H1 (cell line): ENCODE measurements at places on chromosomes 12 and 14. TPM values are rescaled to one million over a fixed set of nuclear protein-coding genes. Genes with fewer than 3 reads are reported as not detected.
A peak's percentile ranks its signal among the peaks of the same experiment; 100 is the strongest.

DNA sequence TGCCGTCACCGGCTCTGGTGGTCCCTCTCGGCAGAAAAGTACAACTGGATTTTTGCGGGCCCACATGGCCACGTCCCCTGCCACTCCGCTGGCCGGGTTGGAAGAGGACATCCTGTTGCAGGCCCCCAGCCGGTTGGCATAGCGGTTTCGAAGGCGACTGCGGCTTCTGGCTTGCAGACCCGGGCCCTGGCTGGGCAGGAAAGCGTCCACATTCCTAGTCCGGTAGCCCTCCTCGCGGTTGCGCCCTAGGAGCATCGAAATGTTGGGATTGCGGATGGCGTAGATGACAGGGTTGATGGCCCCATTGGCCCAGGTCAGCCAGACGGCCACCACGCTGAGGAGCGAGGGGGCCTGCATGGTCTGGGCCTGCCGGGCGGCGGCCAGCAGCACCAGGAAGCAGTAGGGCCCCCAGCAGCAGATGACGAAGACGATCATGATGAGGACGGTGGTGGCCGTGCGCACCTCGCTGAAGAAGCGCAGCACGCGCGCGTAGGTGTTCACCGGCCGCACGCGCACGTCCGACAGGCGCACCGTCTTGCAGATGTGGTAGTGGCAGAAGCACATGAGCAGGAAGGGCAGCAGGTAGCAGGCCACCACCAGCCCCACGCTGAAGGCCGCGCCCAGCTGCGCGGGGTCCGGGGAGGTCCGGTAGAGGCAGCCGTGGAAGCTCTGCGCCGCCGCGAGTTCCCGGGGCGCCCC, 1.2 kb downstream of the GPR135 start:
- DNase-seq: peak; percentile 66

DNA sequence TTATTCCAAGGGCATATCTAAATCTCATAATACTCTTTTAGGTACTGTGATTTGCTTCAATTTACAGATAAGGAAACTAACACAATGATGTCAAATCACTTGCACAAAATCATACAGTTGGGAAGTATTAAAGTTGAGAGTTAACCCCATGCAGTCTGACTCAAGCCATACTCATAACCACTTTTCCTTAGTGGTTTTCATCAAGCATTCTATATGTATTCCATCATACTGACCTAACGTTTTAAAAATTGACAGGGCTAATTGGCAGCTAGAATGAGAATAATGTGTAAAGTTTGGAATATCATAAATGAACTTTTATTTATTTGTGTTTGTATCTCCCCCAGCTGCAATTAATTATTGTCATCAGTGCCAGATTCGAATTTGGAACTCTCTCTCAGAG, 20.9 kb downstream of the PUS7L start:
- no peak for DNase-seq

FAM90A1 gene
- 0.13 TPM in 1 of 2 replicates, not detected in the other for total RNA-seq

DNA sequence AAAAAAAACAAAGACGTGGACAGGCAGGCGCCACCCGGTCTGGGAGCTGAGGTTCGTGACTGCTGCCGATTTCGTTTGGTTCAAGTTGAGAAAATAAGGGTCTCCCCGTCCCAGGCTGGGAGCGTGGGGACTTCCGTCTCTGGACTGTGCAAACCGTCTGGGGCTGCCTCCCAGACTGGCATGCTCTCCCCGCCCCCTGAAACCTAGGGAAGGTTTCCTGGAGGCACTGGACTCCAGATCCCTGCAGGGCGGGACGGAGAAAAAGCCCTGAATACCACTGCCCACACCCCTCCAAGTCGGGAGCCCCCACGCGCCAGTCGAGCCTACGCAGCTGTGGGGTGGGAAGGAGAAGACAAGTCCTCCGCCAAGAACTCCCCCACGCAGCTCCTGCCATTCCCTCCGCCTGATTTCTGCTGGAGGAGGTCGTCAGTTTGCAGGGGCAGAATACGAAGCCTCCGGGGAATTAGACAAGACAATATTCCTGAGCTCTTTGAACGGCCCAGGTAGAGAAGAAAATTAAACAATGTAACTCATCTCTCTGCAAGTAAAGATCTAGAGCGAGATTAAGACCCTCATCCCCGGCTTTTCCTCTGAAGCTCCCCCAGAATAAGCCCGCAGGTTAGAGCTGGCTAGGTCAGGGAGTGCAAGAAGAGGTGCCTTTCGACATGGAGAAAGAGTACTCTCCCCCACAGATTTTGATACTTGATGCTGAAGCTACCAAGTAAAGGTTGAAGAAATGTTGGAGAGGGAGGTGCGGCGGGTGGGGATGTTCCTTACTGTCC, 10.4 kb upstream of the HOXC13 start:
- no peak for DNase-seq

DNA sequence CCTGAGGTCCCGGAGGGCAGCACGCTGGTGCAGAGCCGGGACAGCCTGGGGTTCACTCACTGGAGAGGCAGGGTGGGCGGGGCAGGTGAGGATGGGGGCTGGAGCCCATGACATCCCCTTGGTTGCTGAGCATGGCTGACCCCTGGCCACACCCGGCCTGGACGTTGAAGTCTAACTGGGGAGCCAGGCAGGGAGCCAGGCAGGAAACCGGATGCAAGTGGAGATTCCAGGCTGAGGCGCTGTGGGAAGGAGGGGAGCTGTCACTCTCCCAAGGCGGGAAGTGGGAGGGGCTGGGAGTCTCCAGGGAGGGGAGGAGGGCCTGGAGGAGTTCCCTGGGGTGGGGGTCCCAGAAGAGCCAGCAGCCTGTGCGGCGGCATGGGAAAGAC, 7.7 kb upstream of the INF2 start:
- peak; percentile 82 for DNase-seq

CLEC9A gene
- total RNA-seq: not detected in 2 replicates

GRCh38 chr12:67280572-67280971, 11.4 kb downstream of the CAND1 start:
- no peak for DNase-seq

RHOF gene
- 31.0 and 31.9 TPM in 2 replicates for total RNA-seq

LMNTD1 gene
- not detected in 2 replicates for total RNA-seq

LUM gene
- total RNA-seq: not detected in 2 replicates

- DNase-seq: no peak
These were observed 368.7 kb upstream of the PRICKLE1 start for GRCh38 chr12:42958291-42958674.

RDH16 gene
- 0.30 and 0.46 TPM in 2 replicates for total RNA-seq

GLIPR1L1 gene
- total RNA-seq: 1.7 and 2.0 TPM in 2 replicates

DNAI7 gene
- total RNA-seq: 0.28 TPM in 1 of 2 replicates, not detected in the other

DNA sequence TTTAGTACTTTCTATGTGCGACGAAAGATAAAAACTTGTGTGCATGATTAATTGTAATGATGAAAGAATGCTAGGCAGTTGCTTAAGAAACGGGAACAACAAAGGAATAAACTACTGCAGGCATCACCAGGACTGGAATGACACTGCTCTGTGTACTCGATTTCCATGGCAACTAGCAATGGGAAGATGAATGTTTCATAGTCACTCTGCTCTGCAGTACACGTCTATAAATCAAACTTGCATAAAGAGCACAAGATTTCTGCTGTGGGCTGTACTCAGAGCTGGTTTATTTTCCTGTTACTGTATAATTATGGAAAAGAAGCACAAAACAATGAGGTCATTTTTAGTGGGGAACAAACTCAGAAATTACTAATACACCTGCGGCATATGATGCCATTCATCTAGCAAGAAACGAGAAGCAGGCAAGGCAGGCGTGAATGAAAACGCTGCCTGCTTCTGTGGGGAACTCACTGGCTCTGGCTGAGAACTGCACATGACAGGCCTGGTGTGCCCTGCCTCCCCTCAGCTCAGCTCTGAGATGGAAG, 41.8 kb downstream of the EFCAB11 start:
- no peak for DNase-seq

CLEC12A gene
- total RNA-seq: not detected in 2 replicates

STON2 gene
- 50.0 TPM in 2 replicates for total RNA-seq

DNA sequence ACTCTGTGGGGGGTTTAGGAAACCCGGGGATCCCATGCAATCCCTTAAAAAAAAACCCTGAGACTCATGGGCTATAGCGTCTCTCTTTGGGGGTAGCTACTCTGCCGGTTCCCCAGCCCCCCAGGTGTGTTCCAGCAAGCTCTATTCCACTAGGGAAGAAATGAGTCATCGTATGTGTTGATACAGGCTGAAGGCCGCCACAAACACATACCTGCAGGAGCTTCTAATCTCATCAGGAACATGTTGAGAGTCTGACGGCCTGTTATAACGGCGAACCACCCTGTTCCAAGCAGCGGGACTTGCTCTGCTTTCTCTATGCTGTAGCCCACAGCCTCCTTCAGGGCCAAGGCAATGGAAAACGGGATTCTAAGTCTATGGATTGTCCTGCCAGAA, 977 bp upstream of the KRT5 start:
- peak; percentile 45 for DNase-seq

DNA sequence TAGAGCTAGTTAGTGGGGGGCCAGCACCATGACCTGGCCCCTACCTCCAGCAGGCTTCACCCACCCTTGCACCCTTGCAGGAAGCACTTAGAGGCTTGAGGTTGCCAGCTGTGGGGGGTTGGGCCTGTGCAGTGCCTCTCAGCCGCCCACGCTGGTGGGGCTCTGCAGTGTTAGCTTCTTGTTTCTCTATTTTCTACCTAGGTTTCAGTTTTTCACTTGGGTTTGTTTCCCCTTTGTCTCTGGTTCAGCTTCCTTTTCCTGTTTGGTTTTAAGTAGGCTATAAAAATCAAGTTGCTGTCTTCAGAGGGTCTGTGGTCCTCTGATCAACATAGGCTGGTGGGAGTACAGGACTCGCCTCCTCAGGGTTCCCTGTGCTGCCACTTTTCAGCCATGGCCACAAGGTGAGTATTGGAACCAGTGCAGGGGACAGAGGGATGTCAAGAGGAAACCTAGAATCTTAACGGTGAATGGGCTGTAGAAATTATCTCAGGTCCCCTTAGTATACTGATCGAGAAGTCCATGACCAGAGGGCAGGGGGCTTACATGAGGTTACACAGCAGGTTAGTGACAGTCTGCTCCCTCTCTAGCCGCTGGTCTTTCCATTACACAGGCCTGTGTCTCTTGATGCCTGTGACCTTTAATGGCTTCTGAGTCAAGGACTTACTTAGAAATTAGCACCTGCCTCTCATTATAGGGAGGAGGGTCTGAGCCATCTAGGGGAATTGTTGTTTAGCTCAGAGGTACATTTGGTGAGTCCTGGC, at the start of gene EVL:
TSS of gene EVL (plus strand) at position 312 of the 761 bp plus-strand sequence. CDS start at position 391, 79 bp downstream.
- DNase-seq: no peak

C12orf56 gene
- 1.1 TPM in 2 replicates for total RNA-seq

- no peak for DNase-seq
These were observed 25.4 kb upstream of the C14orf180 start for GRCh38 chr14:104554088-104554607.

FOXA1 gene
- 0.17 and 0.20 TPM in 2 replicates for total RNA-seq

DNA sequence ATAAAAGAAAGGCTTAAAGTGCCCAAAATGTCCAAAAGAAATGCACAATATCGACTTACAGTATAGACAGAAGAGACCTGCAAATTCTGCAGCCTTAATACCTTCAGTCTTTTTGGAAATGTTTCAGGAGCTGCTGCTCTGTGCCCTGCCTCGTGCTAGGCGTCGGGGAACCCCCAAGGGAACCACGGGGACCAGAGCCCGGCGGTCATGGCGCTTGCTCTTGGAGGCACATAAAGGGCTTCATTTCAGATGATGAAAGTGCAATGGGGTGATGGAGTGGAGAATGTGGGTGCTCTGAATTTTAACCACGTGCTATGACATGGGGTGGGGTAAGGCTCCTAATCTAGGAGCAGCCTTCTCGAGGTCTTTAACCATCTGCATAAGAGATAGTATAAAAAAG, 14.8 kb upstream of the AACS start:
- no peak for DNase-seq

DNA sequence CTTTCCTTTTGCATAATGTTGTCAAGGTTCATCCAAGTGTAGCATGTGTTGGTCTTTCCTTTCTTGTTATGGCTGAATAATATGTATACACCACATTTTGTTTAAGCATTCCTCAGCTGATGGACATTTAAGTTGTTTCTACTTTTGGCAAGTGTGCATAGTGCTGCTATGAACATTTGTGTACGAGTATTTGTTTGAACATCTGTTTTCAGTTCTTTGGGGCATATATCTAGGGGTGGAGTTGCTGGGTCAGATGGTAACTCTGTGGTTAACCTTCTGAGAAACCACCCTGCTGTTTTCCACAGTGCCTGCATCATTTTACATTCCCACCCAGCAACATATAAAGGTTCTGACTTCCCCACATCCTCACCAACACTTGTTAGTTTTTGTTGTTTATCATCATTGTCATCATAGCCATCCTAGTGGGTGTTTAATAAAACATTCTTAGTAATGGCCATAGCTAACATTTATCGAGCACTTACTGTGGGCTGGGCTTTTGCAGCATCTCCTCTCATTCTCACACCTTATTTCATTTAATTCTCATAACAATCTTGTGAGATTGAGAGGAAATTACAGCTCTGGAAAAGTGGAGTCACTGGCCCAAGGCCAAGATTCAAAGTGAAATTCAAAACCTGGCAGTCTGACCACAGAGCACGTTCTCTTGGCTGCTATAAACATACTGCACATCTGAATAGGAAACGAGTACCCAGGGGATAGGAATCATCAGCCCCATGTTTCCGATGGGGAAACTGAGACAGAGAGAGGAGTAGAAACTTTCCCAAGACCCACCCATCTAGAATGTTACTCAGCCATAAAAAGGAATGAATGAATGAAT, 193.6 kb downstream of the KSR2 start:
- DNase-seq: no peak

- peak; percentile 94 for DNase-seq
These were observed at the start of gene CACNB3 for GRCh38 chr12:48817873-48818830. Gene CACNB3 (plus strand): TSS chr12:48818496. CDS start chr12:48818930, 434 bp downstream.

RNASE7 gene
- not detected in 2 replicates for total RNA-seq

APOLD1 gene
- total RNA-seq: 0.34 and 0.71 TPM in 2 replicates

DNA sequence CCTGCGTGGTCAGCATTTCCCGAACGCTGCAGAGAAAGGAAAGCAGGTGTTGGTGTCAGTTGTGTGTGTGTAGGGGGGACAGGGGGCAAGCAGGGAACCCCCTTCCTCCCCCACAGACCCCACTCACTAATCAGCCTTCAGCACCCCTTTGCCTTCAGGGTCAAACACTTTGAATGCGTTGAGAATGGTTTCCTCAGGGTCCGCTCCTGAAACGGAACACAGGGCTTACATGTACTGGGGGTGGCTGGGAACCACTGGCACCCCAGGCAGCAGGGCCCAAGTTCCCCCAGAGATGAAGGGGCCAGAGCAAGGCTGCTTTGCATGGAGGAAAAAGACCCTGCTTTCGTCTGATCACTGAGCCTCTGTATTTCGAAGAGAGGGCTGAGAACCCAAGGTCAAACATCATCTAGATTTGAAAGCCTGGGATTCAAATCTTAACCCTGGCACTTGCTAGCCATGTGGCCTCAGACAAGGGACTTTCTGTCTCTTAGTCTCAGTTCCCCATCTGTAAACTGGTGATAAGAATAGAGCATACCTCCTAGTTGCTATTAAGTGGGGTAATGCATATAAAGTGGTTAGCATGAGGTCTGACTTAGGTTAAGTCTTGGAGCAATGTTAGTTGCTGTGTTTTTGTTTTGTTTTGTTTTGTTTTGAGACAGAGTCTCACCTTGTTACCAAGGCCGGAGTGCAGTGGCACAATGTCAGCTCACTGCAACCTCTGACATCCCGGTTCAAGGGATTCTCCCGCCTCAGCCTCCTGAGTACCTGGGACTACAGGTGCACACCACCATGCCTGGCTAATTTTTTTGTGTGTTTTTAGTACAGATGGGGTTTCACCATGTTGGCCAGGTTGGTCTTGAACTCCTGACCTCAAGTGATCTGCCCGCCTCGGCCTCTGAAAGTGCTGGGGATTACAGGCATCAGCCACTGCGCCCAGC, 7.0 kb downstream of the MYL2 start:
- no peak for DNase-seq
